EL (cell line): ENCODE measurements at places on chromosomes 3 and 15.

- no peak for DNase-seq
These were observed 91.0 kb upstream of the CBLB start for GRCh38 chr3:105959851-105960250.

GRCh38 chr3:154152741-154153140 is 31.6 kb downstream of the ARHGEF26 start:
- DNase-seq = no peak

GRCh38 chr15:69854521-69855181 is 243.1 kb downstream of the TLE3 start:
- peak; percentile 82 for DNase-seq

DNA sequence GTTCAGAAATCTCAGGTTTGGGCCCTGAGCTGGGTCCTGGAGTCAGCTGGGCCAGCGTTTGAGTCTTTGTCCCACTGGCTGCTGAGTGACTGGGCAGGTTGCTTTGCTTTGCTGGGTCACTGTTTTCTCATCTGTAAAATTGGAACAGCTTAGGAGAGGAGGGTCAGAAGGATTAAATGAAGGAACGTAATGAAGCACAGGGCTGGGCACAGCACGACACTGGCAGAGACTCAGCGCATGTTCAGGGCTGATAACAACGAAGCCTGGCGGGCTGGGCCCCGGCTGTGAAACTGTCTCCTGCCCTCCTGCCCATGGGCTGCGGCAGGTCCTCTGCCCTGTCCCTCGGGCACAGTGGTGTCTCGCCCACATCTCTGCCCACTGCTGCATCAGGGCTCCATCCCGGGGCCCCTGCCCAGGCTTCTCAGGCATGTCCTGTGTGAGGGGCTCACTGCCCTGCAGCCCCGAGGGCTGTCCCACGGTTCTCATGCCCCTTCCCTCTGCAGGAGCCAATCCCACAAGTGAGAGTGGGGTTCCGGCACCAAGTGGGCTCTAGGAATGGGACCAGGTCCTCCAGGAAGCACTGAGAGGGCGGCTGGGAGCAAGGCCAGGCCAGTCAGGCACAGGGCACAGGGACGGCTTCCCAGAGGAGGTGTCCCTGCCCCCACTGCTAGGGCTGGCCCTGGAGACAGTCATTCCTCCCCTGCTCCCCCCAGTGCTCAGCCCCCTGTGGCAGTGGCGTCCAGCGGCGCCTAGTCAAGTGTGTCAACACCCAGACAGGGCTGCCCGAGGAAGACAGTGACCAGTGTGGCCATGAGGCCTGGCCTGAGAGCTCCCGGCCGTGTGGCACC is 88.0 kb downstream of the TBC1D2B start:
- DNase-seq = no peak

- no peak for DNase-seq
These were observed 121.5 kb downstream of the OXNAD1 start for GRCh38 chr3:16386561-16386960.
